ENCODE measurements at places on chromosomes 3 and 15.

- DNase-seq: no peak
Observed at GRCh38 chr15:80052597-80053304, 6.7 kb upstream of the ZFAND6 start.

DNA sequence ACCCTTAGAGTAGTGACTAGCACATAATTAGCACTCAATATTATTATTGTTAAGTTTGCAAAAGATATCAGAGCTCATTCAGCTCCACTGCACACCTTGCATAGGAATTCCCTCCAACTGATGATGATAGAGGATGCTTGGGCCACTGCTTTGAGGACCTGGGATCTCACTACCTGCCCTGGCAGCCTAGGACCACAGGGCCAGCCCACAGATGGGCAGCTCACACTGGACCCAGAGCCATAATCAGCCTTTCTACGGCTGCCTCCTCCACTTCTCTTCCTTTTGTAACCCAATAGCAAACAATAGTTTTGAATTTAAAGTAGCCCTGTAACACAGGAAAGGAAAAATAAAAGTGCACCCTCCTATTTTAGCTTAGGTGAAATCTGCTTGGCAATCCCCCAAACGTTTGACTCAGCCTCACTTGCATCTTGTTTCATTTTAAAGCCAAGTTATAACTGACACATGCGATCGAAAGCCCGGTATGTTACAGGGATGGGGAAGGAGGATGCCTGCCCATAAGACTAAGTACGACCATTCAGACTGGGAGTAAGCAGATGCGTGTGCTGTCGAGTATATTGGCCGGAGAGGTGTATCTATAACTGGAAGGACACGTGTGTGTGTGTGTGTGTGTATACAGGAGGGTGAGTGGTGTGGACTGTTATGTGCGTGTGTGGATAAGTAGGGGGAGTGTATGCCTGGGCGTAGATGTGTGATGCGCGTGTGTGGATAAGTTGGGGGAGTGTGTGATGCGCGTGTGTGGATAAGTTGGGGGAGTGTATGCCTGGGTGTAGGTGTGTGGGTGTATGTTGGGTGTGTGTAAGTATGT lies 65.9 kb downstream of the CPN2 start:
- DNase-seq: no peak

DNA sequence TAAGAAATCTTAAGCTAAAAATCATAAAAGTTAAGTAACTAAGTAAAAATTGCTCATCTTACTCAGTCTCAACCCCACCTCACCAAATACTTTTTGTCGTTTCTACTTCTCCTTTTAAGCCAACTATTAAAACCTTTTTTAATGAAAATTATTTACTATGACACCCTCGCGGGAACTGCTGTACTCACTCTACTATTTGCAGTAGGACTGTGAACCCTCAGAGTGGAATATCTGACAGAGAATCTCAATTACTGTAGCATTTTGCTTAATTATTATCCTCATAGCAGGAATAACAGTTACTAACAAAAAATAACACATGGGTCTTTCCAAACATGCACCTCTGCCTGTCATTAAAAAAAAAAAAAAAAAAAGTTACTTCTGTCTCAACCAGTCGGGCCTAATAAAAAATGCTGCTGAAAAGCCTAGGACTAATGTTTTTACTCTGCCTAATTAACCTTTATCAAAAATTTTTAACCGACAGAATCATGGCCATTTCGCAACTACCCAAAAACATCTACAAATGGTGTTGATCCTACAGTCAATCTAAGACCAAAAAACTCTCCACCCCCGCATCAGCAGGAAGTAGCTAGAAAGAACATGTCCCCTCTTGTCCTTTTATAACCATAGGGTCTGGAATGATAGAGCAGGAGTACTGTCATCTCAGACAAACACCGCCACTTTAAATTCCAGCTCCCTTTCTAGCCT lies 10.2 kb downstream of the ALDH1L1 start:
- no peak for DNase-seq

DNA sequence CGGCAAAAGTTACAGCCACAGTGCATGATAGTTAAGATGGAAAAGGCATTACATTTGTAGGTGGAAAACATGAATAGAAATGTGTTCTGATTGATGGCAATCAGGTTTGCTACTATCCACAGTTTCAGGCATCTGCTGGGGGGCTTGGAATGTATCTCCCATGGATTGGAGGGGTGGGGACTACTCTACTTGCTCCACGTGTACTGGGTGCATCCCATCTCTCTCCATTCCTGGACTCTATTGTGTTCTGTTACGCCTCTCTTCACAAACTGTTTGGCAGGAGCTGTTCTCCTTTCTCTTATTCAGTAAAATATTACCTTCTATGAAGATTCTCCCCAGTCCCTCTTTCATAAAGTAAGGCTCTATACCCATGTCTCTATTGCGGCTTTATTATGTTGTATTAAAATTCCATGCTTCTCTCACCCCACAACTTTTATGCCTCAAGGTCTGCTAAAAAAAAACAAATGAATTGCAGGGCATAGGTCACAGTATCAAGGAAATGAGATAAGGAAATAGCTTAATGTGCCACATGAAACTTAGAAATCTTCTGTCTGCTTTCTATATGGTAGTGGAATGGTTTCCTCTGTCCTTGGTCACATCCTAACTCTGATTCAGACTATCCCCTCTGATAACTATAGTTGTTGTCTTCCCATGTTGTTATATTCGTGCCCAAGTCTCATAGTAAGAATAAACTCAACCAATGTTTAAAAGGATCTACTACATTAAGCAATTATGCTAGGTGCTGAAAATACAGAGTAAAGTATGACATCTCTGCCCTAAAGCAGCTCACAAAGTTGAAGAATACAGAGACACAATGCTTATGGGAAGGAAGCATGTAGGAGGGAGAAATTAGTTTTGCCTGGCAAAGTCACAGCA lies 43.2 kb downstream of the LRRFIP2 start:
- DNase-seq: no peak

- DNase-seq: no peak
Observed at GRCh38 chr3:128210711-128211110, 57.4 kb downstream of the EEFSEC start.

- DNase-seq: no peak
Observed at GRCh38 chr3:131402391-131403039, 20.9 kb downstream of the NUDT16 start.

DNA sequence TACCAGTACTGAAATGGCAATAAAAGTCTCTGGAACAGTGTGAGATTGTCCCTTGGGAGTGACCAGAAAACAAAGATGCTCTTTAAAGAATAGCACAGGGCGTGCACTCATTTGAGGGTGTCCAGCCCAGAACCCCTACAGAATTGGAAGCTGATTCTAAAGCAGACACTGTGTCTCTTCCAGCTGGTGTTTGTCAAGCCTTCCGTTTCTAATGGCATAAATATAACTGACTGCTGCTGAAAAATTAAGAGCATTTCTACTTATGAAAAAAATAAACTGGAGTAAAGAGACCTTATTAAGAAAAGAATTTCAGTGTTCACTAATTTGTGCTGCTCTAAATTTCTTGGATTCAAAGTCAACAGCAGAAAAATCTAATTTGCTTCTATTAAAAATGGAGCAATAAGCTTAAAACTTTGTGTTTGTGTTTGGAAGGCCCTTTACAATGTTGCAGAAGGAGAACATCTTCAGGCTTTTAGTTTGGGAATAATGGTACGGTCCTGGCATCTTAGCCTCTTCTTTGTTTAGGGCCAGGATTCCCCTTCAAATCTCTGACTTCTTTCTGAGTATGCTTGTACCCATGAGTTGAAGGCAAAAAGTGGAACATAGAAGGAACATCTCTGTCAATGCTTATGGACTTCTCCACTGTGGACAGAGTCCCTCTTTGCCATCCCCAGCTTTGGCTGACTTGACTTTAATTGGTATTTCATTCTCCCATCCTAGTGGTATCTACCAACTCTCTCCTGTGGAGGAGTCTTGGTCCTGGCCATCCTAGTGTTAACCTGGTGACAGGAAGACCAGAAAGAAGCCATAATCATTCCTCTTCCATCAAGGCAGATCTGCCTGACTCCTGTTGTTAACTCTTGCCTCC lies 65.9 kb downstream of the THSD4 start:
- no peak for DNase-seq

- DNase-seq: no peak
Observed at GRCh38 chr15:44186705-44187104, 8.4 kb downstream of the FRMD5 start.

DNA sequence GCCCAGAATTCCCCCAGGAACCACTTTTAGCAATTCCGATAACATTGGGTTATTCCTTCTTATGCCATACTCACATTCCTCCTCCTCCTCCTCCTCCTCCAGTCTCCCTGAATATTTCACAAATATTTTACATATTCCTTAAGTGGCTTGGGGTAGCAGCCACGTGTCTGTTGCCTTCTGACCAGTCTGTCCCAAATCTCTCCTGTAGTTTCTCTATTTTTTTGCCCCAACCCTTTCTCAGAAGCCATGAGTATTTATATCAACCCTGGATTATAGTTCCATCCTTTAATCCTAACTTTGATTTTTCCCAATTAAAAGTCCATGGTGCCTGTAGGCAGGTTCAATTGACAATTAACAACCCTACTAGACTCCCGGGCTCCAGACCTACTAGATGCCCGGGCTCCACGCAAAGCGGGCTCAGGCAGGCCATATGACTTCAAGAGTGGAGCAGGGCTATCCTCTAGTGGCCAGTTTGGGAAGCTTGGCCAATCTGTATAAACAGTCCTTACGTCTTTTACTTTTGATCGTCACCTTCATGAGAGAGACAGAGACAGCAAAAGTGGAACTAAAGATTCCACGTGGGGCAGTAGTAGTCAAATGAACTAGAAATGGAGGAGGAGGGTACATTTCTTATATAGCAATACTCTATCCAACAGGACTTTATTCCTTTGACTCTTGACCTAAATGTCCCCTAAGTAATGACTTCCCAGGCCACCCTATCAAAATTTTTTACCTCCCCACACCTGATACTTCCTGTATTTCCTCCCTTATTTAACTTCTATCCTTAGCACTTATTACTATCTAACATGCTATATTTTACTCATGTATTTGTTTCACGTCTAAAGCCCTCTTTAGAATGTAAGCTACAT lies 69.7 kb downstream of the USF3 start:
- peak; percentile 24 for DNase-seq

DNA sequence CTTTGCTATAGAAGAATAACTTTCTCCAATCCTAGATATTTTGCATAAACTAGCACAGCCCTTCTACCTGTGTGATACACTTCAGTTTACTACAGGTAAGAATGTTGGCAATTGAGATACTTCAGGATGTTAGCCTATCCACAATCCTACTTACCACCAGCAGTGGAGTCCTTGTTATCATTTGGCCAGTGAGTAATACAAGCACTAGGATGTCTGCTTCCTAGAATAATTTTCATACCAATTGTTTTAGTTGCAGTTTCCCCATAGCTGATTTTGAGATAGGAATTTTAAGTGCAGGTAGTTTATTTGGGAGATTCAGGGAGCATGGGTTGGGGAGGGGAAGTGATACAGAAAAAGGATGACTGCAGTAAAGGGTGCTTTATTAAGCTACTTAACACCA lies 147.2 kb downstream of the EPHA6 start:
- no peak for DNase-seq

GRCh38 chr3:134406331-134407238 lies 32.3 kb upstream of the AMOTL2 start:
- DNase-seq: no peak

DNA sequence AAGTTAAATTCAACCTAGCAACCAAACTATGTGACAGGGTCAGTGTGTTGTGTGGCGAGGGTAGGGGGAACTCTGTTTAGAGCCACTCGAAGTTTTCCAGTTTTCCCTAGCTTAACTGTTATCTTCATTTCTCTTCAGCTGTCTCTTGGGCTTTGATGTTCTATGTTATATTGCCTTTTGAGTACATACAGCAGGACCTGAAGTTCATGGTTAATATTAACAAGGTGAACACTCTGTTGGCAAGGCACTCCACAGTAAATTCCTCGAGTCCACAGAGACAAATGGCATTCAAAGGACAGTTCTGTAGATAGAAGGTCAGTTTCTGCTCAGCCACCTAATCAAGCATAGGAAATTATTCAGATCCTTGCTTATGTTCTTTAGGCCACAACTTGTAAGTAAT lies 147.9 kb upstream of the DPH6 start:
- DNase-seq: no peak

GRCh38 chr15:41958002-41958420 lies 14.3 kb downstream of the EHD4 start:
- no peak for DNase-seq

DNA sequence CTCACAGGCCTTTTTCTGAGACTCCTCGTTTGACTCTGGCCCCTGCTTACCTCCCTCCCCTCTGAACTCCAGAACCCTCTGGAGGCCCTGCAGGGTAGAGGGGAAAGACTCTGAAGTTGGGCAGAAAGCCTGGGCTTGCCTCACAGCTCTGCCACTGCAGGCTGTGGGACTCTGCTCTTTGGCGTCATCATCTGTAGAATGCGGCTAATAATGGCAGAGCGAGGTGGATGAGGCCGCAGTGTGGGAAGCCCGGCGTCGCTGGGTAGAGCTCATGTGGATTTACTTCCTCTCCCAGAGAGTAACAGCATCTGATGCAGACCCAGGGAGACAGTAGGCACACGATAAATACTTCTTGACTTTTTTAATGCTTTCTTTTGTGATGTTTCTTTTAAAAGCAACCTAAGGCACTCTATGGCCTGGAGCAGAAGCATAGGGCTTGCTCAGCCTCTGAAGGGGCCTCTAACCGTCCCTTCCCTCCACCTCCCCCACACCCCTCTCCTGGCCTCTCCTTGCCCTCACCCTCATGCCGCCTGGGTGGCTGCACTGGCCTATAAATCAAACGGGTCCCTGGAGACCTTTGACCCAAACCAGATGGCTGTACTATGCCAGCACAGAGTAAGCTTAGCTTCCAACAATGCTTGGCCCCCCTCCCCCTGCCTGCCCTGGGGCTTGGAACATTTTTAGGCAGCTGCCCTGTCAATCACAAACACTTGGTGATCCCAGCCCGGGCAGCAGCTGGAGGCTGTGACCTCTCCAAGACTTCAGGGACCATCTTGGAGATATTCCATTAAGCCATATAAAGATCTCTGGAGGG lies 32.9 kb downstream of the SPSB4 start:
- DNase-seq: no peak

GRCh38 chr15:95561463-95561862 lies 769.0 kb upstream of the NR2F2 start:
- no peak for DNase-seq

DNA sequence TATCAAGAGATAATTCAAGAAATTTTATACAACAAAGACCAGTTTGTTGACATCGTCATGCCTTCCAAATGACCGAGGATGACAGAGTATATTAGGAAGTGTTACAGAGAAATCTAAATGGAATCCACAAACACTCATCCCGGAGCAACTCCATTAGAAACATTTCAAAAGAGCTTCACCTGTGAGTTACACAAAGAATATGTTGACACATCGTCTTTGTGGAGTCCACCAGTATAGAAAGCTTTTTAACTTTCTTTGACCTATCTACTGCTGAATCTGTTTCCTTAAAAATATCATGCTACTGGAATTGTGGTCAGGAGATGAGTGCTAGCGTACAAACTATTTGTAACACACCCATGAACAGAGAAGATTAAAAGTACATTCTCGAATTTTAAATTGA lies 130.4 kb downstream of the SUCLG2 start:
- DNase-seq: no peak

- no peak for DNase-seq
Observed at GRCh38 chr3:14891135-14892132, 55.9 kb upstream of the NR2C2 start.

- no peak for DNase-seq
Observed at GRCh38 chr3:145893331-145893730, 267.7 kb downstream of the PLOD2 start.

GRCh38 chr15:29320420-29320819 lies 50.8 kb upstream of the NSMCE3 start:
- no peak for DNase-seq
